Kasumi-1 (cell line): ENCODE measurements at places on chromosomes 3 and 15.

DNA sequence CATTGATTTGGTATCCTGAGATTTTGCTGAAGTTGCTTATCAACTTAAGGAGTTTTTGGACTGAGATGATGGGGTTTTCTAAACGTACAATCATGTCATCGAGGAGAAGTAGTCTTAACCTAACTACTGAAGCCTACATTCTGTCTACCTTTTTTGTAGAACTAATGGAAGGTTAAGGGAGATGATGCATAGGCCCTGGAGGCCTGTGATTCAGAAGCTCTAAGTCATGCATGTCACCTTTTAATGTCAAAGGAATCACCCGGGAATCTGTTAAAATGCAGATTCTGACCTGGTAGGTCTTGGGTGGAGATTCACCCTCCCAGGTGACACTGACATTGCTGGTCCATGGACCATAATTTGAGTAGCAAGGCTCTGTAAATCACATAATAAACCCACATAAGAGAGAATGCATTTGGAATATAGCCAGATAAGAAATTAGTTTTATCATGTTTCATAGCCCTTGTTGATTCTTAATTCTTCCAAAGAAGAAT, 64.9 kb downstream of the GHSR start:
- DNase-seq = no peak

DNA sequence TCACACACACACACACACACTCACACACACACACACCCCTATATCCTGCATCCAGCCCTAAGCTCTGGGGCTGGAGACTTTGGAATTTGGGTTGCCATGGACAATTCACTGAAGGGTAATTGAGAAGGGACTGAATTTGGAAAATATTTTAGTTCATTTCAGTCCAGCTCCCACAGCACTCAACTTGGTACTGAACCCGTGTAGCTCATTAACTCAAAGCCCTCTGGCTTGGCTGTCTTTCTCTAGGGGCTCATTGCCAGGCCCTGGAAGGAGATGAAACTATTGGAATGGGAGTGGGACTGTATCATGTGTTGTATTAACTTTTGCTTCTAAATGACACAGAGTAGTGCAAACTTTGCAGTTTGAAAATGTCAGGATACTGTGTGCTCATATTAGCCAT, 157.3 kb downstream of the EPHB1 start:
- no peak for DNase-seq

- no peak for DNase-seq
Measured at GRCh38 chr15:29376590-29376989, 107.0 kb upstream of the NSMCE3 start.

DNA sequence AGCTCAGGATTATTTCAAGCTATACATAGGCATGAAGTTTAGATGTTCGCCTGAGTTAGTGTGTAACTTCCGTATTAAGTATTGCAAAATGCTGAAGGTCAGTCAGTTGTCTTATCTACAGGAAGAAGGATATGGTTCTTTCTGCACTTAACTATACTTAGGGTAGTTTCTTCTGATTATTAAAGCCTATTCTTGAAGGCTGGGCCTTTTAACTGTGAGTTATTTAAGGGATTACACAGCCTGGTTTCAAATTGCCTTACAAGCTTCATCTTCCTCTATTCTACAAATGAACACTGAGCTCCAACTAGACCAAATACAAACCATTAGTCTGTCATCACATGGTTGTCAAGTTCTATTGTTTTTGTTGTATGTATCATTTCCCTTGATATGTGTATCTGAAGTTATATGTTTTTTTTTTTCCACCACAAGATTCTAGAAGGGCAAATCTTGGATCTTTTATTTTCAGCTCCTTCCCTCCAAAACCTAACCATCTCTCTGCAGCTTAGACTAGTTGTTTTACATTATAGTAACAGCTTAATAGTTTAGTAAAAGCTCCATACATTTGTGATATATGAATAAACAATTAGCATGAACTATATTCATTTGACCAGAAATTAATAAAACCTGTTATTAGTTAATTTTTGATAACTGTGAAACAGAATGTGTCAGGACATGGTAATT, 272.9 kb upstream of the KCNMB2 start:
- DNase-seq = peak; percentile 81

- DNase-seq = no peak
Measured at GRCh38 chr3:175433026-175433674, 574.0 kb downstream of the NAALADL2 start.

DNA sequence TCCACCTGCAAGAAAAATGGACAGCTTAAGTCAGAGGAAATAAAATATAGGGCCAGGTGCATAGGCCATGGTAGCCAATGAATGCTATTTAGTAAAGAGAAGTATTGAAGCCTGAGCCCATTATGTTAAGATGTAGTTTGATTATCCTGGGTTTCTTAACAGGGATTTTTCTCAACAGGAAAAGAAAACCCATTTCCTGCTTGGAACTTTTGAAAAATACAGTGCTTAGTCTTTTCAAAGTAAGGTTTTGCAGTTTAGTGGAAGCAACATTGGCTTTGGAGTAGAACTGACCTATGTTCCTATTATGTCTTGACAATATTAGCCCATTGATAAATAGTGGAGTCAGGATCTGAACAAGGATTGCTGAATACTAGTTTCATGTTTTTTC, 259.5 kb upstream of the TGFBR2 start:
- DNase-seq = no peak

GRCh38 chr3:126456766-126457388, 18.8 kb downstream of the ZXDC start:
- no peak for DNase-seq
